ENCODE measurements at places on chromosomes 11 and 22. TPM values are rescaled to one million over a fixed set of nuclear protein-coding genes. Genes with fewer than 3 reads are reported as not detected.

Gene STX3
- 4.9 TPM for polyA plus RNA-seq

Gene NARS2
- 13.5 TPM for polyA plus RNA-seq

Gene CDC42BPG
- 0.15 TPM for polyA plus RNA-seq

Gene CATSPER1
- polyA plus RNA-seq: not detected

Gene SPATA19
- not detected for polyA plus RNA-seq

Gene TNNT3
- 0.23 TPM for polyA plus RNA-seq

Gene PKP3
- polyA plus RNA-seq: not detected

Gene GRAP2
- polyA plus RNA-seq: 11.8 TPM

Gene SUSD2
- not detected for polyA plus RNA-seq

Gene OR51G2
- polyA plus RNA-seq: not detected

Gene PTGDR2
- 0.16 TPM for polyA plus RNA-seq

Gene OR51E1
- not detected for polyA plus RNA-seq

Gene TMEM151A
- not detected for polyA plus RNA-seq

Gene DCHS1
- polyA plus RNA-seq: 0.06 TPM

Gene FIBIN
- polyA plus RNA-seq: not detected

Gene GPR83
- polyA plus RNA-seq: 0.20 TPM

Gene ABCC8
- polyA plus RNA-seq: not detected

Gene FAM83F
- not detected for polyA plus RNA-seq

Gene APOBEC3H
- 0.48 TPM for polyA plus RNA-seq

Gene ALDH3B1
- polyA plus RNA-seq: 0.36 TPM

Gene BRD1
- 3.1 TPM for polyA plus RNA-seq

Gene PGA5
- not detected for polyA plus RNA-seq

Gene FBLN1
- not detected for polyA plus RNA-seq

Gene HIC2
- 0.34 TPM for polyA plus RNA-seq

Gene OR52I2
- polyA plus RNA-seq: not detected

Gene FOSL1
- polyA plus RNA-seq: 0.79 TPM

Gene C1QTNF6
- 1.0 TPM for polyA plus RNA-seq

Gene DUSP18
- polyA plus RNA-seq: 11.4 TPM

Gene LRRC10B
- polyA plus RNA-seq: not detected

Gene C11orf65
- polyA plus RNA-seq: 0.86 TPM

Gene ZW10
- 14.1 TPM for polyA plus RNA-seq

Gene PLEKHB1
- polyA plus RNA-seq: 50.3 TPM

Gene SCARF2
- 0.16 TPM for polyA plus RNA-seq

Gene CD44
- polyA plus RNA-seq: 176 TPM

Gene LAYN
- polyA plus RNA-seq: not detected

Gene RIBC2
- not detected for polyA plus RNA-seq

Gene FLRT1
- not detected for polyA plus RNA-seq
